ENCODE measurements at places on chromosomes 3 and 15. TPM values are rescaled to one million over a fixed set of nuclear protein-coding genes. Genes with fewer than 3 reads are reported as not detected.

SHC4 gene
- total RNA-seq = 0.48 TPM

DLEC1 gene
- total RNA-seq = 1.4 TPM

GCSAM gene
- 0.47 TPM for total RNA-seq

LTK gene
- total RNA-seq = 1.3 TPM

TOPBP1 gene
- total RNA-seq = 20.7 TPM

Measured in omental fat pad (tissue), 4 donors.